Left renal pelvis (tissue), 4 donors: ENCODE measurements at places on chromosomes 11 and 22. TPM values are rescaled to one million over a fixed set of nuclear protein-coding genes. Genes with fewer than 3 reads are reported as not detected.

The TRPM5 gene
- 2.4 TPM for polyA plus RNA-seq

GRCh38 chr11:121536126-121536525 is 83.4 kb upstream of the SORL1-AS1 start:
- no peak for DNase-seq

The PDGFB gene
- 15.6 TPM for polyA plus RNA-seq

- DNase-seq: no peak
Measured at GRCh38 chr11:70105755-70106571, 27.8 kb downstream of the ANO1 start.

DNA sequence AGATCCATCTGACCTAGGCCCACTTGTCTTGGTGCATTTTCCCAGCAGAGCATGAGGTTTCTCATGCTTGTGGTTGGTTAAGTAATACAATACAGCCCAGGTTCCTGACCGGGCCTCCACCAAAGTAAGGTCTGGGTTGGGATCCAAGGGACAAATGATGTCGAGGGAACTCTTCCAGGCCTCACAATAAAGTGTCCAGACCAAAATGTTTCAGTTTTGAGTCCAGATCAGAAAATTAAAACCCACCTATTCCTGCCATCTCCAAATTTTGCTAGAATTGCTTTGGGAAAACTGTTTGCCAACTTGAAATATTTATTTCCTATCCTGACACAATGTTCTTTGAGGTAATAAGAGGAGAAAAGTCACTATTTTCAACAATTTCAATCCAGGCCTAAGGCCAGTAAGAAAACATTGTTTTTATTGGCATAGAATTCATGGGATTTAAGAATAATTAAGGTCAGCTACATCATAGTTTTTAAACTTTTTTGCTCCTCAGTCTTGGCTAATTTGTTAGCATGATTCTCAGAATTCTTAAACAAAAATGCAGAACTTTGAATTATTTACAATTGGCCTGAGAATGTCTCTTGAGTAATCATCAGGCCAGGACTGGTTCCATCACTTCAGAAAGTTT is 51.4 kb downstream of the ME3 start:
- no peak for DNase-seq

GRCh38 chr11:57324154-57324885 is 432 bp downstream of the TNKS1BP1 start:
- DNase-seq: no peak

GRCh38 chr22:36744791-36745190 is 31.1 kb downstream of the IFT27 start:
- DNase-seq: no peak
